Tibial nerve (tissue), 4 donors: ENCODE measurements at places on chromosomes 3 and 15. TPM values are rescaled to one million over a fixed set of nuclear protein-coding genes. Genes with fewer than 3 reads are reported as not detected.

DNA sequence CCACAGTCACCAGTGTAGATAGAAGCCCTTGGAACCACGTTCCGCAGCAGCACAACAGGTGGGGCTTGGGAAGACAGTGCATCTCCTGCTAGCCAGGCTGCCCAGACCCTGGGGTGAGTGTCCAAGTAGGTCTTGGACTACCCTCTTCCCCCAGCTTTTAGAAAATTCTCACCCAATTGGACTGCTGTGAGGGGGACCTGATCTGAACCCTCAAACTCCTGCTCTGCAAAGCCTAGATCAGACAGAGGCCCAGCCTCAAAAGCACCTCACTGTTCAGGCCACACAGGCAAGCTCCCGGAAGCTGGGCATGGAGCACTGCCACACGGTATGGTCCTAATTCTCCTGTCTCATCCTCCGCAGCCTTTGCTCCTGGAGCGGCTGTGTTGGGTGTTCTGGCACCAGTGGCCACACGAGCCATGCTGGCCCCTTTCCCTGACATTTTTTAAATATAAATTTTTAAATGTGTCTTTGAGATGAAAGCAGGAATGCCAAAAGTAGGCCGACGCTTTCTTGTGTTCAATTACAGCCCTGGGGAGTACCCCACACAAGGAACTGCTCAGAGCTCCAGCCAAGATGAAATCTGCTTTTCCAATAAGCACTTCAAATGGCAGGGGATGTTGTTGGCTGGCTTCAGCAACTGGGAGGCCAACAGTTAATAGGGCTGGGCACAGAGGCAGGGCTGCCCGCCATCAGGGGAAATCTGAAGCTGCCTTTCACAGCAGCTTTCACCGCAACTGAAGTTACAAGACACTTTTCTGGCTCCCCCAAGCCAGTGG is 40.9 kb downstream of the CPN2 start:
- DNase-seq = no peak

- no peak for DNase-seq
Measured at GRCh38 chr15:35616498-35617271, 70.7 kb upstream of the DPH6 start.

DNA sequence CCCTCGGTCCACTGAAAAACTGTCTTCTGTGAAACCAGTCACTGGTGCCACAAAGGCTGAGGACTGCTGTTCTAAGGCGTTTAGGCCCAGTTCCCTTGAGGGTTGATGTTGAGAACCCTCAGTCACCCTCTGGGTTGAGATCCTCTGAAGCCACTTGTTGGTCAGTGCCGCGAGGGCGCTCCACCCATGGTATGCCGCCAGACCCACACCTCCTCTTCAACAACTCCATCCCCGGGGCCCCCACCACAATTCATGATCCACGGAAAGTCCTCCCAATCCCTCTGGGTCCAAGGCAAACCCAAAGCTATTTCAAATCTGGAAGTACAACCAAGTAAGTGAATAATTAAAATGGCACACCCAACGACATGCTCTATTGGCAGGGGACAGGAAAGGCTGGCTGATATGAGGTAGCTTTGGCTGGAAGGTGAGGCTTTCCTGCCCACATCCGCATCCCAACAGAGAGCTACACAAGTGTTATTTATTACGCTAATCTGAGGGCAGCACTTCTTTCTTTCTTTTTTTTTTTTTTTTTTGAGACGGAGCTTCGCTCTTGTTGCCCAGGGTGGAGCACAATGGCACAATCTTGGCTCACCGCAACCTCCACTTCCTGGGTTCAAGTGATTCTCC is 58.1 kb downstream of the XXYLT1 start:
- DNase-seq = no peak

DNA sequence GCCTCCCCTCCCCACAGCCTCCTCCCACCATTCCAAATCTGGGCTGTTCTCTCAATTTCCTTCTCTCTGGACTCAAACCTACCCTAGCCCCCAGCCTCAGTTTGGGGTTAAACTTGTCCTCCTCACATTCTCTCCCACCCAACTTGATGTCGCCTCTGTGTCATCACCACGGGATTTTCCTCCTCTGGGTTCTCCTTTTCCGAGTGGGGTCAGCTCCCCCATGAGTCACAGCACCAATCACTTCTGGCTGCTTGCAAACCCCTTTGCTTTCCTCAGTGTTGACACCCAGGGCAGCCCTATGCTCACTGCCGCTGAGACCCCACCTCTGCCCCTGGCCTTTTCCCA is 451 bp downstream of the CCR5AS start:
- DNase-seq = no peak

- no peak for DNase-seq
Measured at GRCh38 chr3:187122261-187122660, 17.0 kb downstream of the RPL39L start.

GRCh38 chr3:112228786-112229185 is 65.2 kb downstream of the SLC9C1 start:
- no peak for DNase-seq

DNA sequence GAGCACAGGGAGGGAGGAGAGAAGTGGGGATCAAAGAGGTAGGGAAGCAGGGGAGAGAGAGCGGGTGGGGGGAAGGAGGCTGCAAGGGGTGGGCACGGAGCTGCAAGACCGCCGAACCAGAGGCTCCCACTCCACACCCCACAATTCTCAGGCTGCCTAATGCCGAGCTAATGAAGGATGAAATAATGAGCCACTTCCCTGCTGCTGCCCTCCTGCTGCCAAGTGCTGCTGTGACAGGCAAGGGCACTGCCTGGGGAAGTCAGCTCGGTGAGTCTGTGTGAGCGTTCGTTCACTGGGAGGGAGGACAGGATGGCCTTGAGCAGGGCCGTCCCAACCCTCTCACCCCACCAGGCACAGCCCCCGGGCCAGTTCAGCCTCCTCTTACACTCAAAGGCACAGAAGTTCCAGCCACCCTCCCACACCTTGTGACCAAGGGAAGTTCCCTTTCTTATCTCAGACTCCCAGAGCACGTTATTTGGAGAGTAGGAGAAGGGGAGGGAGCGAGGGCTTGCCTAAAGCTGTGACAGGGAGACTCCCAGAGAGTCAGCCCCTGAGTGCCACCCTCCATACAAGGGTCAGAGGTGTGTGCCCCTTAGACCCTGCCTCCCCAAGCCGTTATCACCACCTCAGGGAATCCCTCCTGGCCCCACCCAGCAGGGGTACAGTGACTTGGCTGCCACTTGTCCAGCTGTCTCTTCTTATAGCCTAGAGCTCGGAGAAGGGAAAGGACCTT is 12.4 kb downstream of the GLYCTK start:
- no peak for DNase-seq

DNA sequence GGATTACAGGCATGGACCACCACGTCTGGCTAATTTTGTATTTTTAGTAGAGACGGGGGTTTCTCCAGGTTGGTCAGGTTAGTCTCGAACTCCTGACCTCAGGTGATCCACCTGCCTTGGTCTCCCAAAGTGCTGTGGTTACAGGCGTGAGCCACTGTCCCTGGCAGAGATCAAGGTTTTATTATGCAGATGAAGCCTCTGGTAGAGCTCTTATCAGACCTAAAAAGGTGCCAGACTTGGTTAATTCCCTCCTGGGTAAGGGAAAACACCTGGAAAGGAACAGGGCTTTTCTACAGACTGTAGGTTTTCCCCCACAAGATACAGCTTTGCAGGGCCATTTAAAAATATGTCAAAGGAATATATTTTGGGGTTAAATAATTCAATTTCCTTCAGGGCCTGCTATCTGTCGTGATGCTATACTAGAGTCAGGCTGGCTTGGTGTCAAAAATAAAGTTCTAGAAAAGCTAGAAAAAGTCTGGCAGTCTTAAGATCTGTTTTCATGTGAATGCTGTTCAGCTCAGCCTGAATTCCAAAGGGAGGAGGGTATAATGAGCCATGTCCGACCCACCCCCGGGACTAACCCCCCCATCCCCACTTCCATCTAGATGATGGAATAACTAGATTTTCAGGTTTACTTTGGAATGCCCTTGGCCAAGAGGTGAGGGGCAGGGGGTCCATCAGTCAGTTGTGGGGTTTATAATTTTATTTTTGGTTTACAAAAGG is 1.9 kb upstream of the BLOC1S6 start:
- DNase-seq = no peak

DNA sequence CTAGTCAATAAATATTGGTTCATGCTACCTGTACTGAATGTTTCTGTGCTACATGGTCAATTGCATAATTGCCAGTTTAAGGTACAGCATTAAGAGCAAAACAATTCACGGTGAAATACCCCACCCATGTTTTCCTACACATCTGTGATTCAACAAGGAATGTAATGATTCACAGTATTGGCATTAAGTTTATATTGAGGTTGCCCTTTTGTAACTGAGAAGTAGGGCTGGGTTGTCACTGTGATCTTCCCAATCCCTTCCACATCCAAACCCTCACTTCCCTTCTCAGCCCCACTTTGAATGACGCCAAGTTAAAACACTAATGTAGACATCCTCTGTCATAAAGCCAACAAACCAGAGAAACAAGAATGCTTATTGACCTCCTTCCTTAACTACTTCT is 112.0 kb upstream of the TJP1 start:
- no peak for DNase-seq

GRCh38 chr15:98906712-98907083 is 100.9 kb downstream of the PGPEP1L start:
- DNase-seq = no peak

- DNase-seq = no peak
Measured at GRCh38 chr3:129686941-129687340, 80.5 kb upstream of the PLXND1 start.

DNA sequence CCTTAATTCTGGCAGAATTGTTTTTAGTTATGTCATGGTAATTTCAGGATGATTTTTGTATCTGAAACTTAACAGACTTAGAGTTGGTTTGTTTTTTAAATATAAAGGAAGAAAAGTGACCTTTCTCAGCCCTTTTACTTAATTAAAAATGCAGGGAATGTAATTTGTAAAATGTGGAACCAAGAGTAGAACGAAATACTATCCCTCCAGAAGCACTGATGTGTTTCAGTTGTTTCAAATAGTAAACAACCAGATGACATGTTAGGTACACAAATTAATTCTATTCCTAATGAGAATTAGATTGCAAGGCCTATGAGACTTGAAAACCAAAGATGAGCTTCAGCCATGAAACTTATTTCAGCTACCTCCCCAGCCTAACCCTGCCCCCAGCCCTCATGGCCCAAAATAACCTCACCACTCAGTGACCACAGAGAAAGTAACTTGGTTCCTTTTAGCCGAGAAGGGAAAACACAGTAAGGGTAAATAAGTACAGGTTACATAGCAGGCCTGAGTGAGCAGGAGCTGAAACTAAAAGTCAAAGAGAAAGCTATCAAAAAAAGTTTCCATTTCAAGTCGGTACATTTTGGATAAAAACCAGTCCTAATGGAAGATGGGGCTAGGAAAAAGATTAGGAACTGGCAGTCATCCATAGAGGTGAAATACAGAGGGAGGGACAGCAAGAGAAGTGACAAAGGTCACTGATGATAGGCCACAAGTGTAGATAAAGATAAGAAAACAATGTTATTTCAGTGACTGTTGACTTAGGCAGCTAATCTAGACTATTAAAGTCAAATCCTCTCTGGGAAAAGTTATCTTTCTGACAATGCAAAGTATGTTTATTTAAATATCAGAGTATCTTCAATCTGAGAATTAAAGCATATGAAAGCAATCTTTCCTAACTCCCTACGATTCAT is 23.2 kb downstream of the SENP8 start:
- DNase-seq = no peak

DNA sequence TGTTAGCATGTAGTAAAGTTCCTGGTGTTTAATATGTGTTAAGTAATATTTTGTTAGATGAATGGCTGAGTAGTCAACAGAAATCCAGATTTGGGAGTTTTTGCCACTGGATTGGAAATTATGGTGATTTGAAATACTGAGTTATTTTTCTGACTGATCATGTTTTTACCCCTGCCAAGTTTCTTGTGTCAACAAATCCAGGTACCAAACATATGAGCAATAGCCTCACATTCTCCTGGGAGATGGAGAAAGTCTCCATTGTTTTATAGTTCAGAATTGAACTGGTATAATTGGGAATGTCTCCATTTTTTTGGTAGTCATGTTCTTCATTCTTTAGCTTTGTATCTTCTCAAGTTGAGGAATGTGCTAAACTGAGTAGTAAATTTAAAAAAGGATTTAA is 767.2 kb upstream of the LMCD1 start:
- no peak for DNase-seq

- no peak for DNase-seq
Measured at GRCh38 chr3:4935347-4935746, 43.9 kb upstream of the BHLHE40 start.

SHF gene
- total RNA-seq = 36.6 TPM

ITPKA gene
- total RNA-seq = not detected

SLC9C1 gene
- total RNA-seq = not detected

REC114 gene
- total RNA-seq = not detected

RAD51 gene
- total RNA-seq = not detected

MEGF11 gene
- total RNA-seq = 7.3 TPM

POLR2H gene
- 91.1 TPM for total RNA-seq

OXNAD1 gene
- 11.4 TPM for total RNA-seq
